ENCODE measurements at places on chromosomes 2 and 18.

DNA sequence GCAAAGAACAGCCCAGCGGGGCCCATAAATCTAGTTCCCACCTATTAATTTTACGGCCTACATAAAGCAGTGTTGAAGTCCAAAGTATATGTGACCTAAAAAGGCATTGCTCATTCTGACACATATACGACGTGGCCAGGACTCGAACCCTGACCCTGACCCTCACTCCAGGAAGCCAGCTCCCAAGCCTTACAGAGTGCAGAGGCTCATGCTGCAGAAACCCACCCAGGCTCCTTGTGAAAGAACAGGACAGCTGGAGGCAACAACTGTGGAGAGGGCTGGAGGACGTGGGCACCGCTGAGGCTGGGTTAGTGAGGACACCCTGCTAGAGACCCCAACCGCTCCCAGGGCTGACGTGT lies 221.6 kb downstream of the CYP26B1 start:
- DNase-seq: no peak

DNA sequence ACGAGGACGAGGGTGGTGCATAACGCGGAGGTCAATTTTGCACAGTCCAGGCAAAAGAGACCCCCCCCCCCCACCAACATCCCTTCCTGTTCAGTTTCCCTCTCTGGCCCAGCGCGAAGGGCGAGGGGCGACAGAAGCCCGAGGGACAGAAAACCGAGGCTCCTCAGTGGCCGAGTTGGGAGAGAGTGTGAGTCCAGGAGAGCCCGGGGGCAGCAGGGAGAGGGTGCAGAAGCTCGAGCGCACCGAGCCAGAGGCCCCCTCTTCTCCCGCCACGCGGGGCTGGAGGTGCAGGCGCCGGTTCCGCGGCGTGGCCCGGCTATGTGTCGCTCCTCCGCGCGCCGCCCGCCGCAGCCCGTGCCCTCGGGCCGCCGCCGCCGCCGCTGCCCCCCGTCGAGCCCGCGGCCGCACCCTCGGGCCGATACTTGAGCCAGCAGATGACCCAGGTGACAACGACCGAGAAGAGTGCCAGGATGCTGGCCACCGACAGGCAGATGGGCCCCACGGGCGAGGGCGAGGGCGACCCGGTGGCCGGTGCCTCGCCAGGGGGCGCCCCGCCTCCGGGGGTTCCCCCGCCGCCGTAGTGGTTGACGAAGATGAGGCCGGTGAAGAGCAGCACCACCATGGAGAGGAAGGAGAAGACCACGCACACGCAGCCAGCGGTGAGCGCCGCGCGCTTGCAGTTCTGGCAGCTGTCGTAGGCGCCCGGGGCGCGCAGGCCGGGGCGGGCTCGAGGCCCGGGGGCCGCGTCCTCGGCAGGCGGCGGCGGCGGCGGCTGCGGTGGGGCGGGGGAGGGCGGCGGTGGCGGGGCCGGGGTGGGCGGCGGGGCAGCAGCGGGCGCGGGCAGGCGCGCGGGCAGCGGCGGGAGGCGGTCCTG lies 20.2 kb upstream of the PAX3 start:
- no peak for DNase-seq

GRCh38 chr2:143533846-143534245 lies 404.6 kb downstream of the ARHGAP15 start:
- DNase-seq: no peak

DNA sequence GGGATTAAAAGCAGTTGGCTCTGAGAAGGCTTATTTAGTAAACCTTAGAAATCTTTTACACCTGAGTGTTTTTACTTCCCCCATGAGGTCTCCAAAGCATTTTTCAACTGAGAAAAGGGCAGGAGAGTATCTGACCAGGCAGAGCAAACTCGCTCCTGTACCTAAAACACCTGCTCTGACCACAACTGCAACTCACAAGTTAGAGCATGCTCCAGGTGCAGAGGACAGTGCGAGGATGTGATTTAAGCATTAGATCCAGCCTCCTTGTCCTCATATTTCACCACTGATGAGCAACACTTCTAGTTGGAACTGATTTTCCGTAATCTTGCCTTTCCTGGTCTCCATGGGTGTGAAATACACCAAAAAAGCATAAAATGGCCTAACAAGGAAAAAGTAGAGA lies 34.5 kb upstream of the TBC1D8 start:
- DNase-seq: no peak

- DNase-seq: no peak
Observed at GRCh38 chr2:45804987-45805755, 153.7 kb downstream of the PRKCE start.

- DNase-seq: no peak
Observed at GRCh38 chr2:100988630-100989417, 13.3 kb upstream of the RPL31 start.

- no peak for DNase-seq
Observed at GRCh38 chr2:28488858-28489575, 6.8 kb upstream of the PLB1 start.

DNA sequence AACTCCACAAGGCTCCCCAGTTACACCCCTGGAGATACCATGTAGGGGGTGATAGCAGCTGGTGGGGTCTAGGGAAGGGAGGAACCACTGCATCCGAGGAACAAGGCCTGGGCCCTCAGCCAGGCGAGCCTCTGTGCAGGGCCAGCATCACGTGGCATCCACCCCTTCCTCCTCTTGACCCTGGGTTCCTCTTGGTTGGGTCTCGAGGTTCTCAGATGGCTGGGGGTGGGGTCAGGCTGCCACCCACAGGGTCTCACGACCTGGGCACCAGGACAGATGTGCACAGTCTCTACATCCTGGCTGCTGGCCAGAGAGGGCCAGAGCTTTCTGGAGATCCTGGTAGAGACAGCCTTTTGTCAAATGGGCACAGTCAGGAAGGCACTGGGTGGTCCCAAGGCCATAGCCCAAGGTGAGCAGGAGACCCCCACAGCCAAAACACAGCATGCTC lies 10.4 kb downstream of the HS6ST1 start:
- no peak for DNase-seq

DNA sequence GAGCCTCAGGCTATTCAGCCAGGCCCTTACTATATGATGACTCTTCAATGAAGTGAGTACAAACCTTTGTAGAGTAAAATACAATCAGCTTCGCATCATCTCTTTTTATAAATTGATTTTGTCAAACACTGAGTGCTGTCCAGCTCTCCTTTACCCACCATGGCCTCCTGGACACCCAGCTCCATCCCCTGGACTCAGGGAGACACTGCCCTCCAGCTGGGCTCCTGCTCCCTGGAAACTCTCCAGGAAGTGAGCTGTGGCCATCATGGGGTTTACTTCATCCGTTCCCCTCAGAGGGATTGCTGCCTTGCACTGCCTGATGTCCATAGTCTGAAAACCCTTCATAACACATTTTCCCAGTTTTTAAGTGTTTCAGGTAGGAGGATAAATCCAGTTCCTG lies 82.5 kb upstream of the XIRP2 start:
- DNase-seq: no peak

DNA sequence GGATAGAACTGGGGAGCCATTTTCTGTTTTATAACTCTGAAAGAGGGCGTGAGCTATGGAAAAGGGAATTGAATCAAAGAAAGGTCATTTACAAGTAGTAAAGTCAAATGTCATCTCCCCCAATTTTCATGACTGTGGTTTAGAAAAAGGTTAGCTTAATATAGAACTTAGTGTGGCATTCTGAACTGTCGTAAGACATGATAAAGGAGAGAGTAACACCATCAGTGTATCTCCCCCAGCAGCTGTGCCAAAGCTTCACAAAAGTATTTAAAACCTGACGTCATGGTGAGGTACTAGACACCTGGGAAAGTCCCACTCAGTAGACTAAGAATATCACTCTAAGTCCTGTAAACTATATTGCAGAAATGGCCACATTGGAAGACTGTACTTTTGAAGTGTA lies 5.8 kb upstream of the IKZF2 start:
- DNase-seq: no peak

DNA sequence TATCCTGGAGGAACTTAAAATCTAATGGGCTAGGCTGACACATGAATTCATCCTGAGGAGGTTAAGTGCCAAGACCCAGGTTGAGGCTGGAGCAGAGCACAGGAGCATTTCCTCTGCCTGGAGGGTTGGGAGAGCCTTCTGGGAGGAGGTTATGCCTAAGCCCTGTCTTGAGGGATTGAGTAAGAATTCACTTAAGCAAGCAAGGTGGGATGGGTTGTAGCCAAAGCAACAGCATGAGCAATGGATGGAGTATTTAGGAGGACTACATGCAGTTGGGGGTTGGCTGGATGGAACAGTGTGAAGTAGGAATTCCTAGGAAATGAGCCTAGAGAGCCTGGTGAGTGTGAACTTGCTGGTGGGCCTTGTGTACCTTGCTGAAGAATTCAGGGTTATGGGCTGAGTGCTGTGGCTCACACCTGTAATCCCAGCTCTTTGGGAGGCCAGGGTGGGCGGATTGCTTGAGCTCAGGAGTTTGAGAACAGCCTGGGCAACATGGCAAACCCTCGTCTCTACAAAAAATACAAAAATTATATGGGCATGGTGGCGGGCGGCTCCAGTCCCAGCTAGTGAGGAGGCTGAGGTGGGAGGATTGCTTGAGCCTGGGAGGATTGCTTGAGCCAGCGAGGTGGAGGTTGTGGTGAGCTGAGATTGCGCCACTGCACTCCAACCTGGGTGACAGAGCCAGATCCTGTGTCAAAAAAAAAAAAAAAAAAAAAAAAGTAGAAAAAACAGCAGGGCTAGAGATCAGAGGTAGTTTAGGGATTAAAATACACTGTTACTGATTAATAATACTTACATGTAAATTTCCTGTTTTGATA lies 22.2 kb downstream of the TANC1 start:
- DNase-seq: no peak

DNA sequence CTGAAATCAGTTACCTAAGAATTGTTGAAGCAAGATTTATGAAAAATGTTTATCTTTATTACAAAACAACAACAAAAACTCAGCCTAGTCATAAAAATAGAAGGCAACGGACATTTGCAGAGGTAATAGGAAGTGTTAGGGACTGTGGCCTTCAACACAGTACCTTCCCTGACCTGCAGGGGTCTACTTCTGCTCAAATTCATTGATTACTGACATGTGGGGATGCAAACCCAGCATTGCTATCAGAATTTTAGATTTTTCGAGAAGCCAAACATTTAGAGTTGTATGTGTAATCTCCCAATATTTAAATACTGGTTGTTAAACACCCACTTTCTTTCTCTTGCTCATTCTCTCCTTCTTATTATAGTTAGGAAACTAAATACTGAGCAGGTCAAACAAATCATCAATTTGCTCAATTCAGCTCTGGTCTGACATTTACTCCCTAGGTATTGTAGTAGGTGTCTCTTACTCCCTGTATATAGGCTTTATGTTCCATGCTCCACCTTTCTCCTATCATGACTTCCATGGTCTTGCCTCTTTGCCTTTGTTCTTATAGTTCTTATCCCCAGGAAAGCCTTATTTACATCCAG lies 198.5 kb downstream of the UBE2E3 start:
- no peak for DNase-seq

- no peak for DNase-seq
Observed at GRCh38 chr18:12921178-12921577, 26.6 kb upstream of the SEH1L start.

DNA sequence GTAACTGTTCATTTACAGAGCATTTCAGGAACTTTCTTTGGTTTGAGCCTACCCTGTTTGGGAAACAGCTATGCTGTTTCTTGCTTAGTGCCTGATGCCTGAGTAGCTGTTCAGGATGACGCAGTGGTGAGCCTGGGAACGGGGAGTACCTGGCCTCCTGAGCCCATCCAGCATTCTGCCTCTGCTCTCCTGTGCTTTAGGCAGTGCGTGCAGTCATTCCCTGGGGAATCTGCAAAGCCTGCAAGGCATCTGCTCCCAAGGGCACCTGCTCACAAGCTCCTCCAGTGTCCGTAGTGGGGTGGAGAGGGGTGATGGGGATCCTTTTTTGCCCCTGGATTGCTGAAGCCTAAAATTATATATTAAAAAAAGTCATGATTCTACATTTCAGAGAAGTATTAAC lies 68.8 kb downstream of the RAPGEF4 start:
- no peak for DNase-seq

- no peak for DNase-seq
Observed at GRCh38 chr2:74223941-74224770, 25.7 kb downstream of the MTHFD2 start.
